NCI-H510A treated with DMSO at 0.1 percent for 48 hours (cell line): ENCODE measurements at places on chromosomes 7 and 10.

GRCh38 chr10:61120805-61121204, 176.8 kb upstream of the RHOBTB1 start:
- no peak for DNase-seq

GRCh38 chr7:92251181-92251580, 5.4 kb downstream of the ANKIB1 start:
- no peak for DNase-seq

- no peak for DNase-seq
These were observed 101.8 kb upstream of the ZMIZ1 start for GRCh38 chr10:78966844-78967488.

DNA sequence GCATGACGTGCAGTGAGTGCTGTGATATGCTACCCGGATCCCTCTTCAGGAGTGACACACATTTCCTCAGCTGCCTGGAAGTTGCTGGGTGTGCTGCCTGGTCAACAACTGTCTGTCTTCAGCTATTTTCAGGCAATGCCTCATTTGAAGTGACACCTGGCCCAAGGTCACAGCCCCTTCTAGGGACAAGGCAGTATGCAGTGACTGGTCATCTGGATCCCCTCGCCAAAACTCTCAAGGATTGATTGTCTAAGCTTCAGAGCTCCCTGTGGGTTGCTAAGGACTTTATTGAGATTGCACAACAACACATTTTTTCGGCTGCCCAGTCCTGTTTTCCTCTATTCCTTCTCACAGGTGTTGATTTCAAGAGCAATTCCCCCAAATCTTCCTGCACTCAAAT, 108.8 kb downstream of the GNAI1 start:
- DNase-seq, result no peak

DNA sequence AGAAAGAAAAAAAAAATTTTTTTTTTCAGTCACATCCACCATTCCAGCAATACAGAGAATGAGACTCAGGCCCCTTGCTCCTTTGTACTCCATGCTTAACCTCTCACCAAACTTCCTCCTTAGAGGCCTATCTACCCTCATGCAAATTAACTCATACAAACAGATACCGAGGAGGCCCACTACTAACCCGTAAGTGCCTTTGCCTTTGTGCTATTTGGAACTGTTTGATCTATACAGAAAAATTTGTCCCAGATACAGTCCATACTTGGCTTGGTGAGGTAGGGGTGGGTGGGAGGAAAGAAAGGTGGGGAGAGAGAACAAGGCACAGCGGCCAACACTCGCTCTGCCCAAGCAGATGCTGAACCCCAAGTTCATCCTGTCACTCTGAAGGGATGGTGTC, 87.8 kb upstream of the DUSP5 start:
- no peak for DNase-seq

GRCh38 chr10:11609492-11610093, 1.9 kb downstream of the USP6NL start:
- DNase-seq, result no peak

GRCh38 chr7:1638215-1638661, 31.8 kb upstream of the ELFN1 start:
- peak; percentile 95 for DNase-seq

DNA sequence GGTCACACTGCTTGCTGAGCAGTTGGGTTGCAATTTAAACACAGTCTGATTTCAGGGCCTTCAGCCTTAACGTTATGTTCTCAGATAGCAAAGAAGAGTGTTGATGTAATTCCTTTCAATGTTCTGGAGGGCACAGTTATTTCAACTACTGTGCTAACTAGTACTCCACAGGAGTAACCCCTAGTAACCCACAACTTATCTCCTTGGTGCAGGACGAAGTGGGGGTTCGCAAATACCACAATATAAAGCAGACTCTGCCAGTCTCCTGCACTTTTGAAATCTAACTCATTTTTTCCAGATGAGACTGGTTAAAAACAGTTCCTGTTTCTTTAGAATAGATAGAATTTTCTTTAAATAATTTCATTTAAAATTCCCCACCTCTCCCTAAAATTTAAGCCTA, 47.1 kb upstream of the NCAPG2 start:
- DNase-seq, result no peak

GRCh38 chr10:30550967-30551815, 78.4 kb downstream of the LYZL2 start:
- no peak for DNase-seq

- DNase-seq, result no peak
These were observed 423.6 kb downstream of the DGKB start for GRCh38 chr7:14478834-14479510.

DNA sequence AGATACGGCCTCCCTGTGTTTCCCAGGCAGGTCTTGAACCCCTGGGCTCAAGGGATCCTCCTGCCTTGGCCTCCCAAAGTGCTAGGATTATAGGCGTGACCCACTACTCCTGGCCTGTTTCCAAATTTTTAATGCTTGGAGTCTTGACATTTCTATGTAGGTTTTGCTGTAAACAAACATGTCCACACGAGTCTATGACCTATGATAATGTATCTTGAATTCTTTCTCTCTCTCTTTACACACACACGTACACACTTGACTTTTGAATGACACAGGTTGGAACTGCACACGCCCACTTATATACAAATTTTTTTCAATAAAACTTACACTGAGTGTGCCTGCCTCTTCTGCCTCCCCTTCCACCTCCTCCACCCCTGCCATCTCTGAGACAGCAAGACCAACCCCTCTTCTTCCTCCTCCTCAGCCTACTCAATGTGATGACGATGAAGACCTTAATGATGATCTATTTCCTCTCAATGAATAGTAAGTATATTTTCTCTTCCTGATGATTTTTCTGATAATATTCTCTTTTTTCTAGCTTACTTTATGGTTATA, 44.1 kb upstream of the LAMB1 start:
- no peak for DNase-seq

GRCh38 chr10:24153537-24153936, 55.4 kb upstream of the KIAA1217 start:
- no peak for DNase-seq

DNA sequence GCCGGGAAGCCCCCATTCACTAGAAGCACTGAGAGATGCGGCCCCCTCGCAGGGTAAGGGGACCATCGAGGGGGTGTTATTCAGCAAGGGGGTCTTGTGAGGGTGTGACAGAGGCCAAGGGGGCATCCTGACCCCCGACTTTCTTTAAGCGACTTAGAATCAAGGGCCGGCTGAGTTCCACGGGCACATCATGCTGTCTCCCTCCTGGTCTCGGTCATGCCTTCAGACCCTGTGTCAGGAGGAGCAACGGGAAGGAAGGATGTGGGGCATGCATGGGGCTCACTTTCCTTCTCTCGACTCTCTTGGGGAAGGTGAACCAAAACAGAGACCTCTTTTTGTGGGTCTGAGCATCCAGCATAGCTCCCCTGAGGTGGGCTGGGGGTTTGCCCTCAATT, 2.5 kb downstream of the ACSL5 start:
- DNase-seq, result no peak

DNA sequence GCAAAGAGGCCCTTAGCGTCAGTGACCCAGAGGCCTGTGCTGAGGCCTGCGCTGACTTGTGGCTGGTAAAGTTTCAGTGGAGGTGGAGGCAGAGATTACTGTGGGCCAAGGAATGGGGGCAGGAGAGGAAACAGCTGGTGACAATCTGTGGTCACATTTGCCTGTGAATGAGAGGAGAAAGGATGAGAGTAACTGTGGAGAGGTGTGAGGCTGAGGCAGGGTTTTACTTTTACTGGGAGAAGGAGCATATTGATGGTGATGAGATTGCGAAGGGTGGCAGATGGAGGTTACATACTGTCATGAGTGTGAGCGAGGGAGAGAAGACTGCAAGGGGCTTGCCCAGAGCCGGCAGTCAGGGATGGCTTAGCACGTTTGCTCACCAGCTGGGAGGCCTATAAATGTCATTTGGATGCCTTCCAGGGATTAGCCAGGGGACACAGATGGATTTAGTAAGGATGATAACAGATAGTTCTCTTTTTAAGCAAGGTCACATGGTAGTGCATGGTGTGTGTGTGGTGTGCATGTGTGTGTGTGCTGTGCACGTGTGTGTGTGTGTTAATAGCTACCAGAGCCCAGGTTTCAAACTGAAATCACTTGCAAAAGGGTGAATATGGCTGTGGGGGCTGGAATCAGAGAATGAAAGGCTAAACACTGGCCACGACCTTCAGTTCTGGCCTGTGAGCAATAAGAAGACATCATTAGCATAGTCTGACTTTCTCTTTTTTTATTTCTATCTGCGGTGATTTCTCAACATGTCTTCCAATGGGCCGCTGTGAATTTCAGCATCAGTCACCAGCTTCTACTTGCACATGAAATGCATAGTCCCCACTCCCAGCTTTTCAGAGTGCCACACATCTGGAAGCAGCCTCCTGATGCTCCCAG, 291.5 kb upstream of the ZNF32 start:
- DNase-seq, result no peak

GRCh38 chr10:26854524-26854923, 6.2 kb downstream of the ABI1 start:
- DNase-seq, result no peak

- no peak for DNase-seq
These were observed 127.4 kb downstream of the ZNF365 start for GRCh38 chr10:62501547-62501946.

- no peak for DNase-seq
These were observed 96.8 kb upstream of the POM121L12 start for GRCh38 chr7:52938455-52939133.

DNA sequence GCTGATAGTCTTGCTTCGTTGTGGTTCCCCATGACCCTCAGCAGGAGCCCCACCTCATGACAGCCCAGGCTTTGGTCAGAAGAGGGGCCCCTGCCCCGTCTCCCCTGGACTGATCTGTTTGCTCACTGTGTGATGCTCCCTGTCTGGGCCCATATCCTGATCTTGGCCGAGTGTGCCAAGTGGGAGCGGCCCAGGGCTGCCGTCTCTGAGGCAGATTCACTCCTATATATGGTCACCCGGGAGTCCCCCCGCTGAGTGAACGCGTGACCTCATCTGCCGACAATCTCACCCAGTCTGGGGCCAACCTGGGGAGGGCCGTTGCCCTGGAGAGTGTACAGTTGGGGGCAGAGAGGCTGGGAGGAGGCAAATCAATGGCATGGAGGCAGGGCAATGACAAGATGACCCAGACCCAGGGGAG, 34.5 kb downstream of the PPIF start:
- no peak for DNase-seq

DNA sequence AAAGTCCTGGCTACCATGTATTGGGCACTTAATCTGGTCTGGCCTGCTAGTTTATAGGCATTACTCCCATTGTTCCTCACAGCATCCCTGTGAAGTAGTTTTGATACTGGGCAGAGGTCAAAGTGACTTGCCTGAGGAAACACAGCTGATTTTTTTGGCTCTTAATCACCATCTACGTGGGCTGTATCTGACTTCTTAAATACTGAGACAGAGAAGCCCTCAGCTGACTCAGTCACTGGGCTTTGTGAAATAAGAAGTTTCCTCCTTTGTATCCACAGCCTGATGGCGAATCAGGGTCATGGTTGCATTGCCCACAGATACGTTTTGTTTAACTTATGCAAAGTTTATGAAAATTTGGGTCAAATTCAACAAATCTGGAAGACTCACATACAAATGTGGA, 13.2 kb downstream of the TACR2 start:
- no peak for DNase-seq

GRCh38 chr7:82389876-82390275, 53.7 kb downstream of the CACNA2D1 start:
- no peak for DNase-seq

DNA sequence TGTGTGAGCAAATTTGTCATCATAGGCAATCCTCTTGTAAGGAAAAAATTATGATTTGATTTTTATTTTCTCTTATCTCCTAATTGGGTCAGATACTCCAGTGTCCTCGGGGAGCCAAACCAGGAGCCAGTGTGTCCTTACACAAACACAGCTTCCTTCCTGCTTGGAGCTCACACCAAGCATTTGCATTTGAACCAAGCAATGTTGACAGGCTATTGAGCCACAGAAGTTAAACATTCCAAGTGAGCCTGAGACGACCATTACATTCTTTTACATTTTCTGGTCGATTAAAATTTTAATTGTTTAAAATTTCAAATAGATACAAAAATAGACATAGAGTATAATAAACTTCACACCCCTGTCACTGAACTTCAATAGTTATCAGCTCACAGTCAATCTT, 194.8 kb downstream of the CFTR start:
- no peak for DNase-seq

DNA sequence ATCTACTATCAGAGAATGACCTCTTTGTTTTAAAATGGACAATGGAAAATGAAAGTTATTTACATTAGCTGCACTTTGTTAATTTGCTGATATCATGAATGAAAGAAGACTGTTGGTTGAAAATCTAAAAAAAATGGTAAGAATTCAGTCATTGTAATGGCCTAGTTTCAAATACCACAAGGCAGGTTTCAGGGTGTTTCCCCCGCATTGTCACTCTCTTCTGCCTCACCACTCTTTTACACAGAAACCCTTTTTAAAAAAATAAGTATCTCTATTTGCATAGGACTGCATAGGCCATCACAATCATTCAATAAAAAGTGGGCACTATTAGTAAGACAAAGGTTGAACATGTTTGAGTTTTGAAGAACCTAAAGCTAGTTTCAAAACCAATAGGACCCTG, 737.1 kb downstream of the INHBA start:
- DNase-seq, result no peak

DNA sequence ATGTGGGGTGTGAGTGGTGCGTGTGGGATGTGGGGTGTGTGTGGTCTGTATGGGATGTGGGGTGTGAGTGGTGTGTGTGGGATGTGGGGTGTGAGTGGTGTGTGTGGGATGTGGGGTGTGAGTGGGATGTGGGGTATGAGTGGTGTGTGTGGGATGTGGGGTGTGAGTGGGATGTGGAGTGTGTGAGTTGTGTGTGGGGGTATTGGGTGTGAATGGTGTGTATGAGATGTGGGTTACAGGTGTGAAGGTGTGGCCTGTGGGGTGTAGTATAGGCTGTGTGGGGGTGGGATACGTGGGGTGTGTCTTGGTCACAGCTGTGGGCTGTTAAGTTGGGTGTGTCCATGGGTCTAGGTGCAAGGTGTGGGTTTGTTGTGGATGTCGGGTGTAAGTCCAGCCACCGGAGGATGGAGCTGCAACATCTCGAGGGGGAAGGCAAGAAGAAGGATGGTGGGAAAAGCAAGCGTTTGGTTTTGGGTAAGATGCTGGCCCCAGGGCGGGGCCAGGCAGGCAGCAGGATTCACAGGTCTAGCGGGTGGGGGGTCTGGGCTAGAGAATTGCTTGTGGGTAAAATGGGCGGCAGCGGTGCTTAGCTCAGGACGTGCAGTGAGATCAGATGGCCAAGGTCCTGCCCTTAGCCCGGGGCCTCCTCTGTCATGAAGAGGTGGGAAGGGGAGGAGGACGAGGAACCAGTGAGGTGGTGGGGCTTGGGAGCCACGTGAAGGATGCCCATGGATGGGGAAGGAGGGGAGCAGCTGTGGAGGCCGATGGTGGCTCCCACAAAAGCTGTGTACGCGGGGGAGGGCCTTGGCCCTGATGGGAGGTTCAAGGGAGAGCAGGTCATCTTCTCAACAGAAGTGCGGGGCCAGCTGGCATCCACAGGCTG, 60.1 kb downstream of the CFAP46 start:
- DNase-seq, result no peak

GRCh38 chr7:3065724-3066143, 22.1 kb upstream of the CARD11 start:
- DNase-seq, result no peak

GRCh38 chr10:131694781-131695495, 205.9 kb upstream of the PPP2R2D start:
- no peak for DNase-seq
